ENCODE measurements at places on chromosomes 16 and 17.

DNA sequence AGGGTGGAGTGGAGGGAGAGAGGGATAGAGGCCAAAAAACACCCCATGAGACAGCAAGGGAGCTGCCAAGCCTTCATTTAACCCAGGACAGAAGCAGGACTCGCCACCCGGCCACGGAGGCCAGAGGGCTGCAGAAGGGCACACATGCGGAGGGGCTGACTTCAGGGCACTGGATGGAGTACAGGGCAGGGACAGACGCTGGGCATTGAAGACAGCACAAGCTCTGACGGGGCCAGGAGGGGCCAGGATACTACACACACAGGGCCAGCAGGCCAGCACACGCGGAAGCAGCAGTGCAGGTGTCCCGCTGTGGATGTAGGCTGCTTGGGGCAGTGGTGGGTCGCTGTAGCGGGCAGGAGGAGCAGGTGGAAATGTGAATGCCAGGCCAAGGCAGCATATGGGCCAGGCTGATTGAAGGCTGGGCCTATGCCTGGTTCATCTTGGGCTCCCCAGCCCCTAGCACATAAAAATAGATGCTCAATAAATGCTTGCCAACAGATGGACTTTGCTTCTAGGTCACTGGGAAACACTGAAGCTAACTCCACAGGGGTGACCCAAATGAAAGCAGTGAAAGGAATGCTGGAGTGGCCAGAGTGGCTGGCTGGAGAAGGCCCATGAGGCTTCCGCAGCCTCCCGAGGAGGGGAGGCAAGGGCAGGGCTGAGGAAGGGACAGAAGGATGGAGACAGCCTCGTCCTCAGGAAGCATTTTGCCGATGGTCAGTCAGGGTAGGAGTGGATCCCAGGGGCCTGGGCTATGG lies 61.6 kb downstream of the GNA13 start:
- DNase-seq = no peak

DNA sequence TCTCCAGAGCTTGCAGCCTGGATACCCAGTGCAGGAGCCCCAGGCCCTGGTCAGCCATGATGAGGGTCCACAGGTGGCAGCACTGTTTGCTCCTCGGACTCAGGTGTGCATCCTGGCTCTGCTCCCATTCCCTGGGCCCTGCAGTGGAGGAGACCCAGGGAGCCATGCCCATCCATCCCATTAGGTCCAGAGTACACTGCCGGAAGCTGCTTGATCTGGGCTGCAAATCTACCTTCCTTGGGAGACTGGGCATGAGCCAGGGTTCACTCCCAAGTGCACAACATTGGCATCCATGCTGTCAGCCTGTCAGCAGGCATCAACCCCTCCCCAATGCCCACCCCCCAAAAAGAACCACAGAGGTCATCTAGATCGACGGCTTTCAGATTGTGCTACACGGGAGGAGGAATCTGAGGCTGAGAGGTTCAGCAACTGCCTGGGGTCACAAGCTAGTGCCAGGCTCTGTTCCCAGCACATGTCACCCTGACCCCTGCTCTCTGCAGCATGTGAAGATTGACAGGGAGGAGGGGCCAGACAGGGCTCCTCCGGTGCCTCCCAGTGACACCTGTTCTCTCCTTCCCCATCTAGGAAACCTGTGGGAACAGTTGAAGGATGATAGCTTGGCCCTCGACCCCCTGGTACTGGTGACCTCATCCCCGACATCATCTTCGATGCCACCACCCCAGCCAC lies 15.7 kb downstream of the UNC119 start:
- peak; percentile 38 for DNase-seq

DNA sequence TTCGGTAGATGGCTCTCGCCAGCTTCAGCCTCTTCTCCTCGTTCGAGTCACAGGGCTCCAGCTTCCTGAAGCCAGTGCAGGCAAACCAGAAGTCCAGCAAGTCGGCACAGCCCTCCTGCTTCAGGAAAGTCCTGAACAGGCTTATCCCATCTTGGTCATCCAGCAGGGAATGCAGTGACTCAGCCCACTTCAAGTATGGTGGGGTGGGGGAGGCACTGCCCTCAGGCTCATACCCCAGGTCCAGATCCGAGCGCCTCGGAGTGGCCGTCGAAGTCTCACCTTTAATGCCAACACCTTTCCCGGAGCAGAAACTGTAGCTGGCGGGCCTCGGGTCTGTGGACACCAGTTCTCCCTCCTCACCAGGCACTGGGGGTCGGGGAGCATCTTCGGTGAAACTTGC lies 5.9 kb downstream of the AXIN1 start:
- DNase-seq = no peak

DNA sequence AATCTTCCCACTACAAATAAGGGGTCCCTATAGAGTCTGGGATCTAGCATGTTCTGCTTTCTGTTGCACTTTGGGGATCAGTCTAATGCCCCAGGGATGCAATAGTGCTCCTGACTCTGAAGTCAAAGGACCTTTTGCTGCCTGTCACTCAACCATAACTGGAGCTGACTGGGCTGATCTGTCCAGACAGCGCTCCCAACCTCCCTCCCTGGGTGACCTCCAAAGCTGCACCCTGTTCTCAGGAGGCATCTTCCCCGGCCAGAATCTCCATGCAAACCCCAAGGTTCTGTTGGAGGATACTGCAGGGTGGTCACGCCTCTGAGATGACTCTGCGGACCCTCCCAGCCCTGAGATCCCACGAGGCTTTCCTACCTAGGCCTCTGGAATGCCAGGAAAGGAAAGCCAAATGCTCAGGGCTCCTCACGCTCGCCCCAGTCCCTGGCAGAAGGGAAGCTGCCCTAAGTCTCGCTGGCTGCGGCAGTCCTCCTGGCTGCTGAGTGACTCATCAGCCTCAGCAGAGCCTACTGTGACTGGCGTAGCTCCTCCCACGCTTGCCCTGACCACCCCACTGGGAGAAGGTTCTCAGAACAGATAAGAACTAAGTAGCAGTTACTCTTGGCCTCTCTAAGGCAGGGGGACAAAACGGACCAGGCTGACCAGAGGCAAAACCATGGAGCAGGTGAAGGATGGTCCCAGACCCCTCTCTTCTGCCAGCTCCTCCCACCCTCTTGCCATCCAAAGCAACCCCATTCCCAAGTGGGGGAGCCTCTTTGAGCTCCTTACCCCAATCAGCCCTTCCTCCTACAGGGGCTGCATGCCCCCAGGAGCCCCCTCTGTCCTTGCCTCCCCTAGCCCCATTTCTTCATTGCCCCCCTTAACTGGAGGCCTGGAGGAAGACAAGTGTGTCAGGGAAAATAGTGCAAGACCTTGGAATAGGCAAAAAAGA lies 124.1 kb upstream of the TNRC6C start:
- peak; percentile 88 for DNase-seq

DNA sequence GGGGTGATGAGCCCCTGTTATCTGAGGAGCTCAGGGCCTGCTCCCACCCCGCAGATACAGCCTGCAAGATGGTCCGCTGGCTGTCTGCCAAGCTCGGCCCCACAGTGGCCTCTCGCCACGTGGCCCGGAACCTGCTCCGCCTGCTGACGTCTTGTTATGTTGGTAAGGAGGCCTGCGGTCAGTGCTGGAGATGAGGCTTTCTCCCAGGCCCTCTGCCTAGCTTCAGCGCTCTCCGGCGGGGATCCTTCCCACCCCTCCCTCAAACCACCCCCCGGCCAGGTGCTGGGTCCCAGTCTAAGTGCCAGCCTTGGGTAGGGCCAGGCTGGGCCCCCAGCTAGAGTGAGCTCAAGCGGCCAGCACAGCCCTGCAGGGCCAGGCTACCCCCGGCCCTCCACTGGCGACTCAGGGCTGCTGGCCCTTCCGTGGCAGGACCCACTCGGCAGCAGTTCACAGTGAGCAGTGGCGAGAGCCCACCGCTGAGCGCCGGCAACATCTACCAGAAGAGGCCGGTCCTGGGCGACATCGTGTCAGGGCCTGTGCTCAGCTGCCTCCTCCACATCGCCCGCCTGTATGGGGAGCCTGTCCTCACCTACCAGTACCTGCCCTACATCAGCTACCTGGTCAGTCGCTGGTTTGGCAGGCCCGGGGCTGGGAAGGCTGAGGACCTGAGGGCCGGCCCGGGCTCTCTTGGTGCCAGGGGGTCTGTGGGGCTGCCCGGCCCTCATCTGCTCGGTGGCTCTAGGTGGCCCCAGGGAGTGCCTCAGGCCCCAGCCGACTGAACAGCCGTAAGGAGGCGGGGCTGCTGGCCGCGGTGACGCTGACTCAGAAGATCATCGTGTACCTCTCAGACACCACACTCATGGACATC lies 6.1 kb downstream of the WDR81 start:
- DNase-seq = peak; percentile 50

GRCh38 chr16:12611006-12611477 lies 192.6 kb downstream of the CPPED1 start:
- no peak for DNase-seq

- DNase-seq = no peak
Observed at GRCh38 chr16:73420676-73421075, 372.7 kb upstream of the ZFHX3 start.

DNA sequence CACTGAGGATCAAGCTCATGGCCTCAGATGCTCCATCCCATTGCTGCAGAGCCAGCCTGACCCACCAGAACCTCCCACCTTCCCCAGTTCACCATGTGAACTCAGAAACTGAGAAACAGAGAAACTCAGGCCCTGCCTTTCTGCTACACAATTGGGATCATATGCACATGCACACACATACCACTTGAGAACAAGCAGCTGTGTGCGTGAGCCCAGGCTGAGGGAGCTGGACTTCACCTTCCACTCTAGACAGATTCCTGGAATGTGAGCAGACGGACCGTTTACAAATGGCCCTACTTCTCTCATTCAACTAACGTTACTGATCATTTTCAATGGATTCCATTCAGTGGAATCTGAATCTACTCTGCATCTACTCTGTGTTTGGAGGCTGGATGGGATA lies 1.7 kb upstream of the SPEM2 start:
- no peak for DNase-seq

GRCh38 chr17:68175905-68176304 lies 71.9 kb upstream of the AMZ2 start:
- DNase-seq = no peak

- DNase-seq = no peak
Observed at GRCh38 chr16:64742455-64743223, 379.2 kb downstream of the CDH11 start.

GRCh38 chr17:57277923-57278604 lies 21.7 kb downstream of the MSI2 start:
- no peak for DNase-seq

DNA sequence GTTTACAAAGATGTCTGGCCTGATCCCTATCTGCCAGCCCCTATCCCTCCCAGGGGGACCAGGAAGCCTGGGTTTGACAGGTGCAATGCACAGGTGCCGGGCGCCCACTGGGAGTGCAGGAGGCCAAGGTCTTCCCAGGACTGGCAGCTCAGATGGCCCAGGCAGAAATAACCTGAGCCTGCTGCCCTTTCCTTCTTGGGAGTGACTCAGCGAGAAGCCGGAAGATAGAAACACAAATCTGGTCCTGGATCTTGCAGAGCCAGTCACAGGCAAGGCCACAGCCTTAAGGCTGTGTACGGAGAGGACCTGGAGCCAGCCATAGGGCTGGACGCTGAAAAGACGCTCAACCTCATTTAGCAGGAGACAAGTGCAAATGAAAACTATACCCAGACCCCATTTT lies 27.7 kb downstream of the GPR142 start:
- no peak for DNase-seq

DNA sequence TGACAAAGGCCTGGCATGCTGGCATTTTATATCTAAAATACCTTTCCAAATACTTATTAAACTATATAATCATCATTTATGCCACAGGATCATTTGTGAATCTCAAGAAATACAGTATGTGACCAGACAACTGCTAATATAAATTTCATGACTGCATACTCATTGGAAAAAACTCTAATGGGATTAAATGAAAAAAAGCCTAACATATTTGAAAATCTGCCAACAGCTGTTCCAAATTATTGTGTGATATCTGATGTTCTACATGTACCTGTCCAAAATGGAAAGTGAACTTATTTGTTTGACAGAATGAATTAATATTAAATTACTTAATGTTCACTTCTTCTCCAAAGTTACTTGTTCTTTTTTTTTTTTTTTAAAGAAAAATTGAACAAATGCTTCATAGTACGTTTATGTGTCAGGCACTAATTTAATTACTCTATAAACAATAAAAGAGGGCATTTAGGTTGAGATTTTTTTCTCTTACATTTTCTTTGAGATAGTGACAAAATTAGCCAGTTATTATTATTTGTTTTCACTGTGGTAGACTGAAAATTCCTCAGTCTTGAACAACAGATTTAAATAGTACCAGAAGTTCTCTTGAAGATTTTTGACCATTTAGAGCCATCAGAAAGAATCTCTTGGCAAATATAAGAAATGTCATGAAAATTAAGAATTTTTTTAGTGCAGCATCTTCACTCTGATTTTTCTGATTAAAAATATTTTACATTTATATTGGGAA lies 114.0 kb downstream of the FTO start:
- DNase-seq = no peak

GRCh38 chr17:27354051-27354490 lies 60.2 kb downstream of the WSB1 start:
- DNase-seq = no peak

GRCh38 chr17:72592242-72592966 lies 471.6 kb downstream of the SOX9 start:
- DNase-seq = peak; percentile 96

DNA sequence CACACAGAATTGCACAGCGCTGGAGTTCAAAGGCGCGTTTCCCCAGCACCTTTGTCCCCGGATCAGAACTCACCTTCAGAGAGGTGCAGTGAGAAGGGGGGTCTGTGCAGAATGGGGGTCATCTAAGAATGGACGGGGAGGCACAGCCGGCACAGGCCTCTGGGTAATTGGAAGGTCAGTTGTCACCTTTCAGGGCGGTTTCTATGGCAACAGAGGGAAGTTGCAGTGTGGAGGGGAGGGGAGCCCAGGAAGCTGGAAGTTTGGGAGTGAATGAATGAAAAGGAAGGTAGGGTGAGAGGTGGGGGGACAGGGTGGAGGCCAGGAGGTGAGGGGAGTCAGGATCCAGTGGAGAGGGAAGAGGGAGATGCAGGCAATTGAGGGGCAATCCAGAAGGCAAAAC lies 12.4 kb upstream of the KCNG4 start:
- DNase-seq = peak; percentile 55

- no peak for DNase-seq
Observed at GRCh38 chr16:47816511-47816910, 339.3 kb downstream of the ABCC12 start.

DNA sequence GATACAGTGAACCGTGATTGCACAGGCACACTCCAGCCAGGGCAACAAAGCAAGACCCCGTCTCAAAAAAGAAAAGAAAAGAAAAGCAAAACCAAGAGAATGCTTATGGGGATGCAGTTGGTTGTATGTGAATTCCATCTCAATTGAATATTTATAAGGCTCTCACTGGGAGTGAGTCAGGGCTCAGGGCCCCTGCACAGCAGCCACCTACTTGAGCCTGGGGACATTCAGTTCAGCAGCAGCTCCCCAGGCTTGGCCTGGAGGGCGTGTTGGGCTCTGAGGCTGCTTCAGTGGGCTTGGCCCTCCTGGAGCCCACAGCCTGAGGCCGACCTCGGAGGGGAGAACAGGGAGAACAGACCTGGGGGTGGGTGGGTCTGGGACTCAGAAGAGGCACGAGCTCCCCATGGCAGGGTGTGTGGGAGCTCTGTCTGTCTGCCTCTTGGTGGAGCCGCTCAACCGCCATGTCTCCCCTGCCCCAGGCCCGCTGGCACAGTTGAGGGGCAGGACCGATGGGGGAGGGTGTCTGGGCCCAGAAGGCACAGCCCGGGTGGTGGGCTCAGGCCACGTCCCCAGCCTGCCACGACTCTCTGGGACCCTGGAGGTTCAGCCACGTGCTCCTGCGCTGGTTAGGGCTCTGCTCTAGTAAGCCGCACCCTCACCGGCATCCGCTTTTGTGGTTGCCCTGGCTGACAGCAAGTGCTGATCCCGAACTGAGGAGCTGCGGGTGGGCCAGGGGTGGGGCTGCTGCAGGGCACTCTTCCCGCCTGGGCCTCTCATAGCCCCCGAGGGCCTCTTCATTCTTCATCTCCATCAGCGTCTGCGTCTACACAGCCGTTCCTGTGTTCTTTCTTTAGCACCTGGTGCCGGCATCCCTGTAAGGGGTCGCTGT lies 24.8 kb downstream of the ZFPM1 start:
- DNase-seq = no peak

Data from H7 (cell line).